ENCODE measurements at places on chromosomes 1 and 21.

DNA sequence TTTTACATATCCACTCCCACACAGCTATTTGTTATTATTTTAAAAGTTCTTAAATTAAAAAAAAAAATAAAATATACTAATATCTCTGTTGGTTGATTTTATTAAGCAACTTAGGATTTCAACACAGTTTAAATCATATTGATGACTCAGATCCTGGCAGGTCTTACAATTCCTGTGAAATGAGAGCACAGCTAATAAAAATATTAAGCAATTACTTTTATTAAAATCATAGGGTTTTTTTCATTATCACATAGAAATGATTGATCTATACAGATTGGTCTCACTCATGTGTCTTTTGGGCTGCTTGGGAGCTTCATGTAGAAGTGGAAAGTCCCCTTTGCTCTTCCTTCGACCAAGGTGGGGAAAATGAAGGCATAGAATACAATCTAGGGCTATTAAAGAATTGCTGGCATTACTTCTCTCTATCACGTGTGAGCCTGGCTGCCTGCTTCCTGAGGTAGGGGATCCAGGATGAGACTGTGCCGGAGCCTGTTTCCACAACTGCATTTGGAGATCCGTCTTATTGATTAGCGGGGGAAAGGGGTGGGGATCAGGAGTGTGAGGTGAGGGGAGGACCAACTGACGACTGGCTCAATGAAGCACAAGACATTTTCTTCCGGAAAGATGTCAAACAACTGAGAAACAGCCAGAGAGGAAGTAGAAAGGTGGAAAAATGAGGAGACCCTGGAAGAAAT is 858.0 kb downstream of the USP25 start:
- no peak for DNase-seq

- DNase-seq, result peak; percentile 23
These were observed 3.5 kb upstream of the KRTAP27-1 start for GRCh38 chr21:30340714-30341573.

GRCh38 chr1:152189657-152190442 is 30.8 kb upstream of the RPTN start:
- peak; percentile 70 for DNase-seq

DNA sequence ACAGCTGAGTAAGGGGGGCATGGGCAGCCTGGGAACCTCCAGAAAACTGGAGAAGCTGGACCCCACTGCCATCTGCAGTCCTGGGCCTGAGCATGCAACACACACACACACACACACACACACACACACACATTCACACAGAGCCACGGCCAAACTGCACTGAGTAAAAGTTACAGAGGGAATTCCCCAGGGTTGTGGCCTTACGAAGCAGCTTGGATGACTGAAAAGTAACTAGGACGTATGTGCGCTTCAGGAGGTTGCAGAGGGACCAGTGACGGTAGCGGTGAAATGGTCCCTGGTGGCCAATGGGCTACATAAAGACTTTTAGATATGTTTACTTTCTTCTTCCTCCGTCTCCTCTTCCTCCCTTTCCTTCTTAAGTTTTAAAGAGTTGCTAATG is 232.5 kb upstream of the TMEM51 start:
- DNase-seq, result no peak

- no peak for DNase-seq
These were observed 118.5 kb upstream of the ADAR start for GRCh38 chr1:154726443-154726842.

DNA sequence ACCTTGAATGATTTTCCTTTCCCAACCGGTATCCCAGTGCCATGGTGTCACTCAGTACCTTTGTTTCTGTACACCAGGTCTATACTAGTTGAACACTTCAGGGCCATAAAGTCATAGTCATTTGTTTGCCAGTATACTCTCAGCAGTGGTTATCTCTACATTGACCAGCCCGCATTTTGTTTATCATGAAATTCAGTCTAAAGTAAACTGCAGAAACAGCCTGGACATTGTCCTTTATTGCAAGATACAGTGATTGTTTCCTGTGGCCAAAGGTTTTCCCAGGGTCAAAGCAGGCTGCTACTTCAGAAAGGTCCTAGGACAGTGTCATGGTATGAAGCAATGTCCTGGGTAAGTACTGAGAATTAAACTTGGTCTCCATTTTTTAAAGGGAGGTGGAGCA is 407.4 kb downstream of the RWDD3 start:
- DNase-seq, result no peak

Measured in stimulated activated naive CD8-positive, alpha-beta T cell treated with anti-CD3 and anti-CD28 coated beads, Interleukin-15, Interleukin-2, amounts not matched to agents 100 U/mL and 50 U/mL, for 24 hours (primary cell).